ENCODE measurements at places on chromosomes 6 and 20.

DNA sequence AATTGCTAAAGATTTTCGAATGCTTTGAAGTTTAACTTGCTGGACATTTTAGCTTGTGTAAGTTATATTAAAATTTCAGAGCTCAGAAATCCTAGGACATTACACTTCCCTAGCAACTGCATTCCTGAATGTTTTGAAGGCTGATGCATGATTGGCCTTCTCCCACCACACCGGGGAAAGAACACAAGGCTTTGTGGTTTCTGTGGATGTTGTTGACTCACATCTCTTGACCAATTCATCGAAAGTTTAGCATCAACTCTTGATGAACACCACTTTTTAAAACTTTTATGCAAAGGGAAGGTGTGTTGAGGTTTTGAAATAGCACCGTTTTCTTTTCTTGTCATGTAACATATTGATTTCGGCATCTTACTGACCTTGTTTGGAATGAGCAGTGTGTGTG lies 81.1 kb downstream of the RIMS1 start:
- no peak for DNase-seq

DNA sequence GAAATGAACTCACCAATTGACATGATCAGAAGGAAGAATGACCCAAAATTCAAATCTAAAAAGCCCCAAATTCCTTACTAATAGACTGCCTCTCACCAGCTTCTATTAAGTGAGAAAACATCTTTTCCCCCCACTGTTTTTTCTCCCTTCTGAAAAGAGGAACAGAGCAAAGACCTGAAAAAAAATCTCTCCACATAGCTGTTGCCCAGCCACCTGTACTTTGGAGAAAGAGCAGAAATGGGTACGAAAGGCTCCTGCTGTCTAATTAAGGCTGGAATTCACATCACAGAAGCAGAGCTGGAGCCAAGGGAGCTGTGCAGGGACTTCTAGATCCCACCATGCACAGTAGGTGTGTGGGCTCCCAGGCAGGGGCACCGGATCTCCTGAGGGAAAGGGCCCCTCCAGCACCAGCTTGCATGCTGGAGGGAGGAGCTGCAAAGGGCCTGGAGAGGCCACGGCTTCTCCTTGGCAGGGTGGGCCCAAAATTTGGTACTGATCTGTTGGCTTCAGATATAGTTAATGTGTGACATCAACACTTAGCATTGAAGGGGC lies 73.2 kb upstream of the DUSP22 start:
- DNase-seq = no peak

DNA sequence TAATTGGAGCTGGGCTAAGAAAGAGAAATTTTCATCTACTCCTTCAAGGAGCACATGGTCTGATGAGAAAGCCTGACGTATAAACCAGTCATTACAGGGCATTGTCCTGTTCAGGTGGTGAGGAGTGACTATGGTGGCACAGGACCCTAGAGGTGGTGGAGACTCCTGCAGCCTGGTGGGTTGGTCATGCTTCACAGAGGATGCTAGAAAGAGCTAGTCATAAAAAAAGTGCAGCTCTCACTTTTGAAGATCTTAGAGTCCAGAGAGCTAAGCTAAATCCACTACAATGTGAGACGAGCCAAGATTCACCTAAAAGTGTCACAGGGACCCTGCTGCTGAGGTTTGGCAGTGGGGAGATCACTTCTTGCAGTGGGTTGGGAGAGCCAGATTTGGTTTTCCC lies 9.8 kb upstream of the ZNF831 start:
- no peak for DNase-seq

DNA sequence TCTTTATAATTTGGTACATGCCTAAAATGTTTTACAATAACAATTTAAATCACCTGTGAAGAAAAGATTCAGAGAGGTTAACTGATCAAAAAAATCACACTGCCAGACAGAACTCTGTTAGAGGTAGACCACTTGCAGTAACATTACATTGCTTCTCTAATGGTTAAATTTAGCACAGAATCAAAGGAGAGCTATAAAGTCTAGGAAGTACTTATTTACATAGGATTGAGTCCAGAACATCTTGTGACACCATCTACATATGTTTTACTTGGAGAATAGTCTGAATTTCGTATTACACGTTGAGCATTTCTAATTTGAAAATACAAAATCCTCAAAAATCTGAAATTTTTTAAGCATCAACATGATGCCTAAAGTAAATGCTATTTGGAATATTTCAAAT lies 17.2 kb upstream of the TBC1D20 start:
- no peak for DNase-seq

GRCh38 chr6:70849348-70850069 lies 107.4 kb downstream of the B3GAT2 start:
- no peak for DNase-seq

DNA sequence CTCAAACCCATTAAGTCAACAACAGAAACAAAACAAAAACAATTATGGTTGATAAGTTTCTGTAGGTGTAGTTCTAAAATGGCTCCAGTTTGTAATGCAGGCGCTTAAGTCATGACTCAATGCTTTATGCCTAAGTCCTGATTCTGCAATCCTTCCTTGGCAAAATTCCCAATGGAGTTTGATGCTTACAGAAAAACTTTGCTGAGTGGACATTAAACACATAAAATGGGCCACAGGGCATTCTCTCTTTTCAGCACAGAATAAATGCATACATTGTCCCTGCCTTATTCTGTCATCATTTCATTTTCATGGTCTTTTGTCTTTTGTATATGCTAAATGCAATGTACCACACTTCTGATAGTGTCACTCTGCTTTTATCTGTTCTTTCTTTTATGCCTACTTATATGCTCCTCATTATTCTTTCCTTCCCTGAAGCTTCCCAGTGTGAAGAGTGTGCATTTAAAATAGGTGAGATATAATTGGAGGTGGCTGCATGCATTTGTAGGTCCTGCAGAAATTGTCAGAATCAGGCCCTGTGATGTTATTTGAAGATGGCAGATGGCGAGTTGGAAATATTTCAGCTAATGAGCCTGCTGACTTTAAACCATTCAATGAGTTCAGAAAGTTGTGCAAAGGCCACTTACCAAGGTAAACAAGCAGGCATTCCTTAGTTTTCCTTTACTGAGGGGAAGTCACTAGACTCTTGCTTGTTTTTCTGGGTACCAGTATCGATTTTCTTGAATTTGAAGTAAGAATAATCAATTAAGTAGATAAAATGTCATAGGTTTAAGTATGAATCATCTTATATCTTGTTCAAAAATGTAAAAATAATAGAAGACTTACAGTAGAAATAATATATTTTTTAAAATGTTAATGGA lies 313.1 kb downstream of the TRDN start:
- DNase-seq = no peak

GRCh38 chr6:131778169-131778568 lies 29.7 kb upstream of the ENPP1 start:
- DNase-seq = no peak

DNA sequence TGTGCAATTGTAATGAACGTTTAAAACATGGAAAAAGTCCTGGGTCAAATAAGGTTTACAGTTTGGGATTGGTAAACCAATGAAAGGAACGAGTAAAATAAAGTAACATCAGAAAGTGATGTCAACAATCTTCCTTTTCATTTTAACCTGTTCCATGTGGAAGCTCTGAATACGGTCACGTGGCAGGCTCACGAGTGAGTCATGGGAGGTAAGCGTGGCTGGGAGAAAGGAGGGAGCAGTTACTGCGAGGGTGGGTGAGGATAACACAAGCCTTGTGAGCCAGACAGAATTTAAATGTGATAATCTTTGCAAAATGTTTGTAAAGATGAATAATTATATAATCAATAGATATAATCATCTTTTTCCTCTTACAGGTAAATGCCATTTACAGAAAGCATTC lies 171.3 kb upstream of the HDAC2 start:
- no peak for DNase-seq

DNA sequence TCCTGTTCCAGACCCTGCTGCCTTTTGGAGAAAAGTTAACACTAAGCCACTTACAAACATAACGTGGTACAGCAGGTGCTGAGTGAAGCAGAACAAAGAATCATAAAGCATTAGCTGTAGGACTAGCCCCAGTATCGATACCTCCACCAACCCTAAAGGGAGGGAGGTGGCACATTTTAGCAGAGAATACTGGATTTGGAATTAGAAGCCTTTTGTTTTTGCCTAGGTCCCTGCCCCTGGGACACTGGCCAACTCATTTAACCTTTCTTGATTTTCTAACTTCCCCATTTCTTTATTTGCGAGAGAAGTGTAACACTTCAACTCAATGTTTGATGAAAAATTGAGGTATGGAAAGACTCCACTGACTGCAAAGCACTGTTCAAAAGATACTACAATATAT lies 93.5 kb downstream of the B3GAT2 start:
- DNase-seq = no peak

DNA sequence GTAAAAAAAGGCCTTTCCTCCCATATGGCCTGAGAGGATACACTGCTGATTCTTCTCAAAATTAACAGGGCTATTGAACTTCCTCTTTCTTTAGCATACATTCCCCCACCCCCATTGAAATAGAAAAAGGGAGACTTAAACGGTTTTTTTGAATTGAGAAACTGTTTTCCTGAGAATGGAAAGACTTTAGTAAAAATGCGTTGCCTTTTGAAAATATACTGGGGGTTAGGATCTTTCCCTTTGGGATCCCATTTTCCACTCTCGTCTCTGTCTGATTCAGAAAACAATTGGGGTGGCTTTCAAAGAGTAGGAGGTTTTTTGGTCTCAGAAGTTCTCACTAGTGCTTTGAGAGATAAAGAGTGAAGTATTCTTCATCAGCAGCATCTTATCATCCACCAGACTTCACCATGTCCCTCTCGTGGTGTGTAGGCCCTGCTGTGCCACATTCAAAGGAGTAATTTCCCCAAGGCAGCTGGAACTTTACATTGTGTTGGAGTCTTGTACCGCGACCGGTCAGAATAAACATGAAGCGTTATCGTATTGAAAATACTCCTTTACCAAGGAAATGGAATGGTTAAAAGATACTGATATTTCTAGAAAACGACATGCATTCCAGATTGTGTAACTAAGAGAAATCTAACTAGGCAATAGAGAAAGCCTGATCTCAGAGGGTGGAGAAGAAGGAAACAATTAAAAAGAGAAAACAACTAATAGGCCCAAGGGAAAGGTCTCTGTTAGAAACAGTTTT lies 10.6 kb downstream of the MYB start:
- DNase-seq = no peak

- no peak for DNase-seq
Measured at GRCh38 chr6:169810066-169810989, 58.9 kb downstream of the ERMARD start.

DNA sequence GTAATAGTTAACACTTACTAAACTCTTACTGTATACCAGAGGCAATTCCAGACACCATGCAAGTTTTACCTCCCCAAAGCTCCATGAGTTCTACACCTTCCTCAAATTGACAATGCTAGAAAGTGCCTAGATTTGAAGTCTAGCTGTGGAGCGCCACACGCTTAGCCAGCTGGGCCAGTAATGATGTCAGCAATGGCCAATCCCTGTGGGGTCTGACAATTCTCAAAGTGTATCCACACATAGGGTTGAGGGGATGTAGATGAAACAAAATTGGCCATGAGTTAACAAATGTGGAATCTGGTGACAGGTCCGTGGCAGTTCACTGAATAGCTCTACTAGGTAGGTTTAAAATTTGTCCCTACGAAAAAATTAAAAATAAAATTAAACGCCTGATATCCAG lies 1.3 kb downstream of the ZNF343 start:
- no peak for DNase-seq

GRCh38 chr6:108555399-108556052 lies 5.2 kb upstream of the FOXO3 start:
- DNase-seq = no peak

DNA sequence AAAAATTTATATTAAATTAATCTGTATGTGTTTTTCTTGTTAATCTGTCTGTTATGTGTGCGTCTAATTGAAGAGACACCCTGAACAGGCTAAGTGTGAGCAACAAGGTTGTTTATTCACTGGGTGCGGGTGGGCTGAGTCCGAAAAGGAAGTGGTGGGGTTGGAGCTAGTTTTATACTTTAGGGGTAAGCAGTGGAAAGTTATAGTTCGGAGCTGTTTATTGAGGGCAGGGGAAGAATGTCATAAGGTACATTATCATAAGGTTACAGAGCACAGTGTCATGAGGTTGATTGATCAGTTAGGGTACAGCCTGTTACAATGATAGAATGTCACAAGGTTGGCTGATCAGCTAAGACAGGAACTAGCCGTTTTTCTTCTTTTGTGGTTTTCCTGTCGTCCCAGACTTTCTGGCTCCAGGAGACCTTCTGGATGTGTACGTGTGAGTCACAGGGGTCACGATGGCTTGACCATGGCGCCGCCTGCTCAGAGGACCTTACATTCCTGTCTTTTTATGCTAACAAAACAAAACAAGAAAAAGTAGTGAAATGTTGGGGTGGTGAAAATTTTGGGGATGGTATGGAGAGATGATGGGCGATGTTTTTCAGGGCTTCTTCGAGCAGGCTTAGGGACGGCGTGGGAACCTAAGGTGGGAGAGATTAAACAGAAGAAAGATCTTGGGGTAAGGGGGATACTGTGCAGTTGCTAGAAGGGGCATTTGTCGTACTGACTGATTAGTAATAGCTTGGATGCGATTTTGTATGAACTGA lies 754.0 kb upstream of the ADGRB3 start:
- no peak for DNase-seq

DNA sequence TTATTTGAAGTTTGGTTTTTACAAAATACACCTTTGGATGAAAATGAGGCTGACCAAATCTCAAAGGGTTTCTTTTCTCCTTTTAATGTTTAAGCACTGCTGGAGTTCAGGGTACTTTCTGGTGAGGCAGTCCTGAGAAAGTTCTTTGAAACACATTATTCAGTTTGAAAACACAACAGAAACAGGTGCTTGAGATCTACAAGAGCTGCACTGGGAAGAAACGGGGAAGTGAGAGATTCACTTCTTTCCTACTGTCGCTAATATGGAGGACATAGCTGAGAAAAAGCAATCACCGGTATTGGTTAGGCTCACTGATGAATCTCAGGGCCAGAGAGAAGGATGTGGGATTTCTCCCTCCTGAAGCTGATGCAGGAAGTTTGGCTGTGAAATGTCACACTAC lies 22.9 kb upstream of the TMEM170B start:
- no peak for DNase-seq

GRCh38 chr6:30158475-30159040 lies 2.5 kb downstream of the TRIM10 start:
- no peak for DNase-seq

GRCh38 chr20:49424536-49424935 lies 57.9 kb downstream of the KCNB1 start:
- no peak for DNase-seq

DNA sequence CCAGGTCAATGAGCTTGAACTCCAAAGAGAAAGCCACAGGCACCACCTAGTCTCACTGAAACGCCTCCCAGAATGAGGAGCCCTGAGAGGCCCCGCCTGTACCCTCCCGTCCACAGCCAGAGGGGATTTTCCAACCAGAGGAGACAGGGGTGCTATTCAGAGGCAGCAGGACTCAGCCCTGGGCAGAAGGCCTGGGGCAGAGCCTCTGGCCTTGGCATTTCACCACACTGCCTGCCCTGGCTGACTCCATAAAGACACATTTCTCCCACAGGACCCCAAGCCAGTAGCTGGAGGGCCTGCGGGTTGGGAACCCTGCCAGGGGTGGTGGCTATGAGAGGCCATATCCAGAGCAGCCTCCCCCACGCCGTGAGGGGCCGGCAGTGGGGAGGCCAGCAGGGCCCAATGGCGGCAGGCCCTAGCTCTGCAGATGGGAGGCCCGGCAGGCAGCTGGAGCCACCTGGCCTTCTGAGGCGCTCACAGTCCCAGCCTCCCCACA lies 159.3 kb downstream of the PREX1 start:
- DNase-seq = no peak

All from iPS DF 19.7 (cell line).